IPS-NIHi11 (cell line): ENCODE measurements at places on chromosomes 2 and 18.

DNA sequence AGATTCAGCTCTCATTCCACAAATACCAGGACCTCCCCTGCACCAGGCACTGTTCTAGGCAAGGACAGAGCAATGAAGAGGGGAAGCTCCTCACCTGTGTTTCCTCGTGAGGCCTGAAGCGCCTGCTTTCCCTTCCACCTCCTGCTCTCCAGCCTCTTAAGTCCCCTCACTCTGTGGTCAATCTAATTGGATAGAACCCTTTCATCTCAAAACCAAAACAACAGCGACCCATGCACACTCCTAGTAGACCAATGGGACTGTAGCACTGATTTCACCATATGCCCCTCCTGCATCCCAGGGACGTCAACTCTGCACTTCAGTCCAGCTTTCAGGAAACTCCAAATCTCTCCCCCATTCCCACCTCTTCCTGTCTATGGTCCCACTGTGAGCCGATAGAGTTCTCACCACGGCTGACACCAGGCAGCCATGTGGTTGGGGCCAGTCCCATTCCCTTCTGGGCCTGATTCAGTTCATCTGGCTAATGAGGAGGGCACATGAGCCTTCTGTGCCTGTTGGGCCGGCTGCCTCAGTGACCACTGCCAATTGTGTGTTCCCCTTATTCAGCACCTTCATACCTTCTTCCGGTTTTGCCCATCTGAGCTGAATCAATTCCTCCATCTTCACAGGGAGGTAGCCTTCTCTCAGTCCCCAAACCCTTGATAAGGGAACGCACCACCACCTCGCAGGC lies 33.3 kb upstream of the MAT2A start:
- DNase-seq = no peak

DNA sequence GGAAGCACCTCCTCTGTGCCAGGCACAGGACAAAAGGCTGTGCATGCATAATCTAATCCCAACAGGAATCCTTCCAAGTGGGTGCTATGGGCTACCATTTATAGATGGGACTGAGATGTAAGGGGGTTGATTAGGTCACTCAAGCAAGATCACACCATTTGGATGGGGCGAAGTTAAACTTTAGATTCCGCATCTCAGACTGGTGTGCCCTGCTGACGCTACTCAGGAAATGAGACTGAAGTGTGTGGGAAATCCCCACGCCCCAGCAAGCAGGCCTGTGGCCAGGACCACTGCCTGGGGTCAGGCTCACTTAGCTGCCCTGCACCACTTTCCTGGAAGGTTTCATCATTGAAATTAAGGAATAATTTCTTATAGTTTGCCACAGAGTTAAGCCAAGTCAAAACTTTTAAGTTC lies 70.5 kb upstream of the PPP1CB start:
- peak; percentile 40 for DNase-seq

GRCh38 chr2:202555356-202555755 lies 79.4 kb upstream of the FAM117B start:
- DNase-seq = no peak

DNA sequence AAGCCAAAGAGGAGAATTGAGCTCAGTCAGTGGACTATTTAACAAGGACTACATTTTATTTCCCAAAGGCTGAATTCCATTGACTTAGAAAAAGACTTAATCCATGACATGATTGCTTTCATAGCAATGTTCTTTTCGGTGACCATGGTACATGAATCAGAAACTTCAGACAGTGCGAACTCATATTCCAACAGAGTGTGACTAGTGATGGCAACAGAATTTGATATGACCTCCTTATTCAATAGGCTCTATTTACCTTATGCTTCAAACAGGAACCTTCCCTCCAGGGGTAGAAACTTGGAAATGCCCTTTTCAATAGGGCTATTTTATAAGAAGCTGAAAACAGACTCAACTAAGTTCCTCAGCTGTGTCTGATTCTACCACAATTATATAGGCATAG lies 191.9 kb downstream of the RND3 start:
- DNase-seq = no peak

GRCh38 chr2:75960472-75961009 lies 249.8 kb upstream of the GCFC2 start:
- no peak for DNase-seq

- peak; percentile 42 for DNase-seq
These were observed 246.8 kb upstream of the TNP1 start for GRCh38 chr2:217106650-217107014.

- DNase-seq = no peak
These were observed 26.6 kb downstream of the PTPN18 start for GRCh38 chr2:130382313-130382917.

- DNase-seq = no peak
These were observed 48.2 kb downstream of the SLC66A3 start for GRCh38 chr2:11203480-11203879.

DNA sequence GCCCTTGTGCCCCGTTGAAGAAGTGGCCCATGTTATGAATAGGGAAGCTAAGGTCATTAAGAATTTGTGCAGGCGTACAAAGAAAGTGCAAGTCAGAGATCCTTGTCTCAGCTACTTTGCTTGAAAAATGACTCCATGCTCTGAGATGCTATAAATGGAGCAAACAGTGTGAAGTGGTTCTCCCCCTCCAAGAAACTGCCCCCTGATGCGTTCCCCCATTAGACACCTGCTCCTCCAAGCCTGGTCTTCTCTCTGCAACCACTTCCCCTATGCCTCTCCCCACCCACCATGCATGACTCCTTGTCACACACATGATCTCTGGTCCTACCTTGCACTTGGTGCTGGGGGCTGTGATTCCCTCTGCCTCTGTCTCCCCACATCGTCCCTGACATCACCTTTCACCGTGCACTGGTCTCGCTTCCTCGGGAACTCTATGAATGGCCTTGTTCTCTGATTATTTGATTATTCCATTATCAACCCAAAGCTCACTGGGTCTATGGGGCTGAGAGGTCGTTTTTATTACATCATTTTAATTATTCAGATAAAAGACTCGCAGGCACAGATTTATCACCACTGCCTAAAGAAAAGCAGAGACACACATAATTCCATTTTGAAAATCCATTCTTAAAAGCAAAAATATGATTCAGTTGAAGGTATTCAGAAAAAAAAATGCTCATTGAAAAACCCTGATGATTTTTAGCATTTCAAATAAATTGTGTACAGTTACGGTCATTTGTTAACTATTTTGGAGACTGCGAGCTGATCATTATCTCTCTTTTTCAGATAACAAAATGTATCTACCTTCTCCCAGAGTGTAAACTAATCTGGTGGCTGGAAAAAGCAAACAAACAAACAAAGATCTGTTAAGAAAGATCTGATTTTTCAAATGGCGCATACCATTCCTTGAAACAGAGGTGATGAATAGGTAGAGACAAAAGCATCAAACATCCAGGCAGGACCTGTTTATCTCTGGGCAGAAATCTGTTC lies 294.9 kb downstream of the SOX11 start:
- DNase-seq = no peak
